MG63 (cell line): ENCODE measurements at places on chromosomes 7 and 10. TPM values are rescaled to one million over a fixed set of nuclear protein-coding genes. Genes with fewer than 3 reads are reported as not detected.
A peak's percentile ranks its signal among the peaks of the same experiment; 100 is the strongest.

DNA sequence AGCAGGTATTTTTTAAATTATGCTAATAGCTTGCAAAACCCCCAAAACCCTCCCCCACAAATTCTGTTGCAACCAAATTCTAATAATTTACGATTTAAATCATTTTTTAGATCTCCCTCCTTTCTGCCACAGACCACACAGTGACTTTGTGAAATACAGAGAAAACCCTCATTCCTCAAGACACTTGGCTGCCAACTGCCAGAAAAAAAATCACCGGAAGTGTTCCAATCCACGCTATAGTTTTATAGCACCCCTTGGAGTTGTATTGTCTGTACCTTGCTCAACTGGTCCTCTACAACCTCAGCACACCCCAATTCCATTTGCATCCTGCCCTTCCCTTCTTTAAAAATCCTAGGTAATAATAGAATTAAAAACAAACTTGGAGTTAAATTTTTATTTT is 560.1 kb downstream of the PARD3 start:
- DNase-seq = no peak

DNA sequence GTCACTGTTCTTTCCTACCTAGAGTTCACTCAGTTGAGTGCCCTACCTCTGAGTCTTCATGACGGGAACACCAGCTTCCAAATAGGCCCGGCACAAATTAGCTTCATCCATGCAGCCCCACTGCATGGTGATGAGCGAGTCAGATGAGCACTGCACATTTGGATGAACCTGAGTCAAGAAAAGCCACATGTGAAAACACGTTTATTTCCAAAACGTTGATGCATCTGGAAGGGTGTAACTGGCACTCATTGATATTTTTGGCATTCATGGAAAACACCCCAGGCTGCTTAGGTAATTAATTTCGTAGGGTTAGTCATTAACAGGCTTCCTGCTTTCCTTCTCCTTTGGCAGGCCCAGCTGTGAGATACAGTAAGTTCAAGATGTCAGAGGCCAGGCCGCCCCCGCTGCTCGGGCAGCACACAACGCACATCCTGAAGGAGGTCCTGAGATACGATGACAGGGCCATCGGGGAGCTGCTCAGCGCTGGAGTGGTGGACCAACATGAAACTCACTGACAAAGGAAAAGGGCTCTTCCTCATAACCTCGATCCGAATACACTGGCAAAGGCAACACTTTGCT is 725.2 kb downstream of the SUGCT start:
- DNase-seq = no peak

Gene PPIF
- 42.3 and 53.5 TPM in 2 replicates for total RNA-seq

DNA sequence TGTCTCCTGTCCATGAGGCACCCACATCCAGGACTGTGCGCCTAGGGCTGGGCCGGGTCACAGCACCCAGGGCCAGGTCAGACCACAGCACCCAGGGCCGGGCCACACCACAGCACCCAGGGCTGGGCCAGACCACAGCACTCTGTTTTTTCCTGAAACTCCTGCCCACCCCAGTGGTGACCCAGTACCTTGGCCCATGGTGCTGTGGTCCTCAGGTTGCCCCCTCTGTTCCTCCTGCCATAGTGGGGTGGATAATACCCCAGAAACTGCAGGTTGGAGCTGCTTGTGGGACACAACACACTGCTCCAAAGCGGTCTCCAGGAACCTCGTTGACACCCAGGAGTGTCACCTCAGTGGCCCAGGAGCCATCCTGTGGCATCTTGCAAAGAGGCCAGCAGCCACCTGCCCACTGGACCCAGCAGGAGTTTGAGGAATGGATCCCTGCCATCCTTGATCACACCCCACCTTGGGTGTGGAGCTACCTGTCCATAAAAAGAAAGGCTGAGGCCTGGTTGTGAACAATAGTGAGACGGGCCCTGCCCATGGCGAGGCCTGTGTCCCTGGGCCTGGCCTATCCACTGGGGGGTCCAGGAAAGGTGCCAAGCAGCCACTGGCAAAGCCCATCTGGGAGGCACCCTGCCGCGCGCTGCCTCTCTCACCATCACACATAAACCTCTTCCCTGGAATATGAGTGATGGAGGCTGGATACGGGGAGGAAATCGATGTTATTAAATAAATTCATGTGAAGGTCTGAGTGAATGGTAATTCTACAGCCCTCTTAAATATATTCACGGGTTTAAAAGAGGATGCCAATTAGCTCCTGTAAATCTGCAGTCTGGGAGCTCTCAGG is 89.0 kb downstream of the NKX6-2 start:
- no peak for DNase-seq

- no peak for DNase-seq
Observed at GRCh38 chr10:100496567-100496966, 23.1 kb downstream of the SEC31B start.

DNA sequence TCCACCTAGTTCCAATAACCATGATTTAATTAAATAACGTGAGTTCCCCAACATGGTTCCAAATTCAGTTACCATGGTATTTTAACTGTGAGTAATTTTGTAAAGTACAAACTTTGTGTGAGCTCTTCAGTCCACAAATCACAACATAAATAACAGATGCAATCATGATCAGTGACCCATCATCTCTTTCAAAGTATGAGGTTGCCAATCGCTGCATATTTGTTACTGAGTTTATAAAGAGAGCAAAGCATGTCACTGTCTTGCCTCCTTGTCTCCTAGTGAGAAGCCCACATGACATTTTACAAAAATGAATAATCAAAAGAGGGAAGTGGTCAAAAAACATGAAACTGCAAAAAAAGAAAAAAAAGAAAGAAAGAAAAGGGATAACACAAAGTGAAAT is 69.1 kb upstream of the PDSS1 start:
- DNase-seq = no peak

DNA sequence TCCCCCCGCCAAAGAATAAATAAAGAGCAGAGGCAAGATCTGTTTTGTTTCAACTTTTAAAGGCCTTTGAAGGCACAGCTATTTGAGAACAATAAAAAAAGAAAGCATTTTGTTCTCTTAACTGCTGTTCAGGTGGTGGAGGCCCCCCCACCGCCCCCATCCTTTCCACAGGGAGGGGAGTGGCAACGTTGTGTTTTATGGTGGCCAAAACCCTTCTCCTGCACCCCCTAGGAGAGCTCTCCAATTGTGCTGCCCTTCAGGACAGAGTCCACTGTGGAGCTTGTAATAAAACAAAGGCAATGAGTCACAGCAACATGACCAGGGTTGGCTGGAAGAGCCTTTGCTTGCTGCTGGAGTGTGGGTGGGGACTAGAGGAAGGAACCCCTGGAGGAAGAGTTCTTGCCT is 987.9 kb downstream of the KCNMA1 start:
- peak; percentile 71 for DNase-seq

Gene TET1
- total RNA-seq = 0.39 and 0.82 TPM in 2 replicates

- DNase-seq = no peak
Observed at GRCh38 chr10:76883596-76883995, 754.0 kb downstream of the KCNMA1 start.

DNA sequence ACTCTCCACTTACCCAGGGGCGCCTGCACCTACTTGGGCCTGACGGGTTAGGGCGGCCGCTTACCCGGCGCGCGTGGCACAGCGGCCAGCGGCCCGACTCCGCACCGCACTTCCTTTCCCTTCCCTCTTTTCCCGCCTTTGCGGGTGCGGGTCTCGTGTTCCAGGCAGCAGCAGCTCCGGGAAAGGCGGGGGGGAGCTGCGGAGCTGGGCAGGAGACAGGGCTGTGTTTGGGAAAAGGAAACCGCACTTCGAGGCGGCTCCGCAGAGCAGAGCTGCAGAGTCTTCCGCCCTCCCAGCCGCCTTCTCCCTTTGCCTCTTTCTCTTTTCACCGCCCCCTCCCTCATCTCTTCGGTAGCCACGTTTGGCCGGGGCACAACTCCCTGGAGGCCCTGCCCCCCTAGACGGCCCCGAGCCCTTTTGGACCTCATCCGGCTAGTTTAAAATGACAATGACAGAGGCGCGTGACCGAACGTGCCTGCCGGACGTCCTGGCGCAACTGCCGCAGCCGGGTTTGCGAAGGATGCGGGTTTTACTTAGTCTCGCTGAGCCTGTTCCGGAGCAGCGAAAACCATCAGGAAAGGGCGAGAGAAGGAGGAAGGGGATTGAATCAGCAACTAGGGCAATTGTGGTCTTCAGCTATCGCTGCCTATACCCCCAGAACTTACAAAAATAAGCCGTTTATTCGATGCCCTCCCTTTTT is 7.9 kb upstream of the PAX2 start:
- no peak for DNase-seq

GRCh38 chr7:155840909-155841308 is 28.6 kb upstream of the SHH start:
- no peak for DNase-seq

- DNase-seq = peak; percentile 31
Observed at GRCh38 chr10:14971867-14972448, 12.8 kb downstream of the MEIG1 start.

Gene TMEM26
- total RNA-seq = 0.25 TPM in 1 of 2 replicates, not detected in the other
